ENCODE measurements at places on chromosomes 12 and 14.

GRCh38 chr12:23543767-23544166 lies 405.7 kb downstream of the SOX5 start:
- DNase-seq = no peak

- no peak for DNase-seq
Measured at GRCh38 chr14:32224737-32225377, 21.8 kb upstream of the RNU6-8 start.

DNA sequence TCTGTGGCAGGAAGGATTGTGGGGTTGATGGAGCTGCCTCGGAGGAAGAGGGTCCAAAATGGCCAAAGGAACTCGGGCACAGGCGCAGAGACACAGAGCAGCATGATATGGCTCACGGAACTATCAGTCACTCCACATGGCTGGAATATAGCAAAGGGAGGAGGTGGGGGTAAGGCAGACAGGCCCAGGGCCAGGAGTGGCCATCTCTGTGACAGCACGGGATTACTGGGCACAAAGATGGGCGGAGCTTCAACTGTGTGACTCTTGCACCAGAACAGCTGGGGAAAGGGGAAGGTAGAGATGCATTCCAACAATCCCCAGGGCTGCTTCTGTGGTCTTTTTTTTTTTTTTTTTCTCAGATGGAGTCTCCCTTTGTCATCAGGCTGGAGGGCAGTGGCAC lies 24.8 kb upstream of the EML1 start:
- no peak for DNase-seq

- no peak for DNase-seq
Measured at GRCh38 chr14:51295646-51296263, 55.7 kb downstream of the TMX1 start.

- no peak for DNase-seq
Measured at GRCh38 chr12:66599816-66600215, 79.1 kb downstream of the GRIP1 start.

GRCh38 chr12:110037315-110037714 lies 11.0 kb downstream of the C12orf76 start:
- DNase-seq = no peak

All from stimulated activated CD8-positive, alpha-beta memory T cell treated with anti-CD3 and anti-CD28 coated beads, Interleukin-4, amount 100 ng/mL, for 48 hours (primary cell).